ENCODE measurements at places on chromosomes 5 and 9.

- DNase-seq = peak; percentile 40
Observed at GRCh38 chr5:87081511-87082372, 185.9 kb upstream of the RASA1 start.

- DNase-seq = no peak
Observed at GRCh38 chr5:174535669-174536068, 188.7 kb upstream of the MSX2 start.

- DNase-seq = peak; percentile 76
Observed at GRCh38 chr5:179907556-179908324, at the start of gene TBC1D9B. TSS of gene TBC1D9B (minus strand) at chr5:179907897. CDS start at chr5:179907821, 76 bp downstream.

DNA sequence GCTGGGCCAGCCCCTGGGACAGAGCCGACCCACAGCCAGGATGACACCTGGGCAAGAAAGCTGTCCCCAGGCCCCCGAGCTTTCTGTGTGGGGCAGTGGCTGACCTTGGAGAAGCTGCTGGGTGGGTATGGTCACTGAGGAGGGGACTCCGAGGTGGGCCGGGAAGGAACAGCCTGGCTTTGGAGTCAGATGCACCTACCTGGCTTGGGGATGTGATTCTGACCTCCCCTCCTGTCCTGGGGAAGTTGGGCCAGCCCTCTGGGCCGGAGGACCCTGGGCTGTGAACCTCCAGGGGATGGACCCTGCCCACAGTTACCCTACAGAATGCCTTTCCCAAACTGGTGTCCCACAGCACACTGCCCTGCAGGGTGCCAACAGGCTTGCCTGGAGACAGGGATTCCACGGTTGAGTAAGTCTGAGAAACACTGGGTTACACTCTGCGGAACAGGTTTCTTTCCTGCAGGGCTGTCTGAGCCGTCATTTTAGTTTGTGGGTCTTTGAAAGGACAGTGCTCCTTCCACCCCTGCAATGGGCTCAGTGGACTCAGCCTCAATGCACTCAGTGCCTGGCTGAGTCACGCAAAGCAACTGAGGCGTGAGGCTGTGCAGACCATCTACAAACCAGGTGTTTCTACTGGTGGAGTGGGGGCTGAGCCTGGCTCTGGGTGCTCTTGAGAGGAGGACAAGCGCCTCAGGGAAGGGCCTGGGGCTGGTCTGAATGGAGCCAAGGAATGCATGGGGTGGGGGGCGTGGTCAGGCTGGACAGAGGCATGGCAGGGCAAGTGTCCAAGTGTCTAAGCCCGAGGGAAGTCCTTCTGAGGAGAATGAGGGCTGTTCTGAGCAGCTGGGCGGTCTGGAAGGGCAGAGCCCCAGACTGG, 41.3 kb upstream of the PHYKPL start:
- no peak for DNase-seq

DNA sequence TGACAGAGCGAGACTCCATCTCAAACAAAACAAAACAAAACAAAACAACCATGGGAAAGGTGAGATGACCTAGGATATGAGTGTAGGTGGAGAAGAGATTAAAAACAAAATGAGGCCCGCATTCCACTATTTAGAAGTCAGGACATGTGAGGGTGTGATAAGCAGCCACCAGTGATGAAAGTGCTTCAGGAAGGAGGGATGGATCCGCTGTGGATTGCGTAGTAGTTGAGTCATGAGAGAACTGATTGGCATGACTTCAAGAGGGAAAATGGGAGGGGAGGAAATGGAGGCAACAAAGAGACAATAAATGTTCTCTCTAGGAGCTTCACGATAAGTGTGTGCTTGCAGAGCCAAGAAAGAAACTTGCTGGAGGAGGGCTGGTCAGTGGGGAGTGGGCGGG, 367.6 kb downstream of the ARL15 start:
- no peak for DNase-seq

DNA sequence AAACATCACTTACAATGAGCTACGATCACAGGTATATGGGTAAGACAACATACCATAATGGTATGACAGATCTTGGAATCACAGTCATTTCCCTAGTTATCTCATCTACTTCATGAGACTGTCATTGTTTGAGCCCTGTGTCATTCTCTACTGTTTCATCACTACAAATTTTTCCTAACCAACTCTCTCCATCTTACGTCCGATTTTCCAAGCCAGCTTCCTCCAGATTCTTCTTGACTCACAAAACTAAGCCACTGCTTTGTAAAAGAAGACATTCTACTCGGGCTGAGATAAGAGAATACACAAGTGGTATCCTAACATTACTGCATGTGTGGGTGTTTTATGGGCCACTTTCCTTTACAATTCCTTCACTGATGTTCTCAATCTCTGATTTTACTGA, 49.6 kb downstream of the SERINC5 start:
- DNase-seq = no peak

- no peak for DNase-seq
Observed at GRCh38 chr5:107630184-107630583, 40.6 kb downstream of the EFNA5 start.

DNA sequence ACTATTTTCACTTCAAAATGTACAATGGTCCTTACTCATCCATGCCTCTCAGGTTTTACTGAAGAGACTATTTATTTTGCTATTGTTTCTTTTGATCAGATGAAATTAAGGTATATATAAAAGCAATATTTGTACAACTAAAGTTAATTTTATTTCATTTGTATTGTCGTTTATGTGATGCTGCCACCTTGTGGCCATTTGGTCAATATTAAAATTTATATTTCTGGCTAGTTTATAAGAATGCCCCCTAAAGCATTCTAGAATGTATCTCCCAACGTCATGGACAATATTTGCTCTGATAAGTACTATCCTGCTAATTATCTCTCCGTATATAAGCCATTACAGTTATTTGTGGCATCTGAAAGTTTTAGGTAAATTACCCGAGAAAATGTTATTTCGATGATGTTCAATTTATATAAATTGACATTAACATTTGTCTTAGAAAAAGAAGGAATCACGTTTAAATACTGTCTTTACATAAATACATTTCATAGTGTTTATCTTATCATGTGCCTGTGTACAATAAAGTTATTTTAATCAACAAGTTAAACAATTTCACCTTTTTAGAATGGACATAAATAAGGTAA, 680.0 kb downstream of the TAF11L14 start:
- no peak for DNase-seq

GRCh38 chr9:28163619-28164018, 590.3 kb upstream of the C9orf72 start:
- no peak for DNase-seq

DNA sequence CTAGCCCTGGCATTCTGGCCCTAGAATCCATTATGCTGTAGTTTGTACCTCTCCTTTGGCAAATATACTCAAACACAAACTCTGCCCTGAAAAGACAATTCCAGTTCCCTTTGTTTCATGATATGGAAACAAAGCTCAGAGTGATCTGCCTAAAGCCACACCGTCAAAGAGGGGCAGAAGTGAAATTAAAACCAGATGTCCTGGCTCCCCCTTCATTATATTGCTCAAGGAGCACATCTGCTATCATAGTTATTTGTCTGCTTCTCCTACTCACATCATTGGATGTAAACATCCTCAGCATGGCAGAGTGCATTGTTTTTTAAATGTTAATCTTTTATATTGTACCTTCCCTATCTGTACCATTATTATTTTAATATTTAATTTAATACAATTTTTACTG, 266.7 kb upstream of the SMARCA2 start:
- no peak for DNase-seq

DNA sequence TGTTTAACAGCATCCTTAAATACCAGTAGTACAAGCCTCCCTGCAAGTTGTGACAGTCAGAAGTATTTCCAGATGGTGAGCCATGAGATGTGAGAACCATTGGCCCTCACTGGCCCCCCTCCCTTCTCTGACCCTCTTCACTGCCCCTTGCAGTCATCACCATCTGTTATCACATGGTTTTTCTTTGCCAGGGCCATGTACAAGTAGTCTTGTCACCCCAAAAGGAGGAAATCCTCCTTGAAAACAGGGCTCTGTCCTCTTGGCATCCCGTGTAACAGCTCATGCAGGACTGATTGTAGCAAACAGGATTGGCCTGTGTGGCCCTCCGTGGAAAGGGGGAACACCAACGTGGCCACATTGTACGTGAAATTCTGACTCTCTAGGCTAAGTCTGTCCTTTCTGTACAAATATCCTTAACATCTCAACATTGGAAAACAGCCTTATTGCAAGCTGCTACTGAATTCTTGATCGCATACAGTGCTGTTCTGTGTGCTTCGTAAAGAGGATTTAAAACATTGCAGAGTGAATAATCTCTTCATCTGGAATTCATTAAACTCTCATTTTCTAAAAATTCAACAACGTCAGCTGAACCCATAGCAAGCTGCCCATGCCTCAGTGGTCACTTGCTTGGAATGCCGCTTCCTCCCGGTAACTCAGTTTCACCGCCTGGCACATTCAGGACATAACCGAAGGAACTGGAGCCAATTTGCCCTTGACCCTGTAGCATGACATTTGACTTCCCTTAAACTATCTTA, 171.7 kb downstream of the ATPSCKMT start:
- no peak for DNase-seq

- no peak for DNase-seq
Observed at GRCh38 chr5:20305463-20305862, 317.5 kb upstream of the CDH18 start.

DNA sequence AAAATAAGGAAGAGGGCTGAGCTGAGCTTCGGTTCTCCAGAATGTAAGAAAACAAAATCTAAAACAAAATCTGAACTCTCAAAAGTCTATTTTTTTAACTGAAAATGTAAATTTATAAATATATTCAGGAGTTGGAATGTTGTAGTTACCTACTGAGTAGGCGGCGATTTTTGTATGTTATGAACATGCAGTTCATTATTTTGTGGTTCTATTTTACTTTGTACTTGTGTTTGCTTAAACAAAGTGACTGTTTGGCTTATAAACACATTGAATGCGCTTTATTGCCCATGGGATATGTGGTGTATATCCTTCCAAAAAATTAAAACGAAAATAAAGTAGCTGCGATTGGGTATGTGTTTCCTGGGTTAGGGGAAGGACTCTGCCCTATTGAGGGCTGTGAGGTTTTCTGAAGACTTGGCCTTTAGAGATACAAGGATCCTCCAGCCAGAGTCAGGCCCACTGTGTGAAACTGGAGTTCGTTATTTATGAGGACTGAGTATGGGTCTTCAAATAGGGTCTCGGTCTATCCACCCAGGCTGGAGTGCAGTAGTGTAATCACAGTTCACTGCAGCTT, 3.8 kb downstream of the EGR1 start:
- no peak for DNase-seq

DNA sequence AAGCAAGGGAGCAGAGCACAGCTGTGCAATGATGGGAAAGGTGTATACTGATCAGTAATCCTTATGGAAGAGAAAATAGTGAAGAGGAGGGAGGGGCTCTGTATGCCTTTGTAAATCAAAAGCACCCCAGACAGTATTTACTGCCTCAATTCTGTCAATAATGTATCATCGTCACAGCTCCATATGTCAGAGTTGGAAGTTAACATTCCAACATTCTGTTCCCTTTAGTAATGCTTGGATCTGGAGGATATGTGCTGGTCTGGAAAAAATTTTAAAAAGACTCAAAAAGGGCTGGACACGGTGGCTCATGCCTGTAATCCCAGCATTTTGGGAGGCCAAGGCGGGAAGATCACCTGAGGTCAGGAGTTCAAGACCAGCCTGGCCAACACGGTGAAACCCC, 310.4 kb downstream of the ACTL7B start:
- DNase-seq = no peak

DNA sequence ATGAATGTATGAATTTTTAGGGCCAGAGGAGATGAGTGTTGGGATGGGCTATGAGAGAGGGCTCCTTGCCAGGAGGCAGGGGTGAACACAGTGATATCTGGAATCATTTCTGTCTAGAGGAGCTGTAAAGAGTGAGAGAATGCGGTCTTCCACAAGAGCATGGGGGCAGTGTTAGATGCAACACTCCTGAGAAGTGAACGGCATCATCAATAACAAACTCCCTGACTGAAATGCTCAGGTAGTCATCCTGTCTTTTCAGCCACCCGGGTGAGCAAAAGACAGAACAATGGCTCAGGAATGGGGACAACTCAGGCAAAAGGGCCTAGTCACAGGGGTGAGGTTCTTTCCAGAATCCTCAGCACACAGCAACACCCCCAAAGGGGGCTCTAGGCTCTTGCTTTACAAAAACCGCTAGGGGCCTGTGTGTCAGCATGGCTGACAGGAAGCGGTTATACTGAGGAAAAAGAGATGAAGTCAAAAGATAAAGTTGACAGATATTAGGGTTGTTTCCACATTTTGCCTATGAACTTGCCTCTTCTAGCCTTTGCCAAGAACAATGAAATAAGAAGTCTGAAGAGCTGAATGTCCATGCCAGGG, 104.6 kb upstream of the LRRTM2 start:
- DNase-seq = peak; percentile 19

DNA sequence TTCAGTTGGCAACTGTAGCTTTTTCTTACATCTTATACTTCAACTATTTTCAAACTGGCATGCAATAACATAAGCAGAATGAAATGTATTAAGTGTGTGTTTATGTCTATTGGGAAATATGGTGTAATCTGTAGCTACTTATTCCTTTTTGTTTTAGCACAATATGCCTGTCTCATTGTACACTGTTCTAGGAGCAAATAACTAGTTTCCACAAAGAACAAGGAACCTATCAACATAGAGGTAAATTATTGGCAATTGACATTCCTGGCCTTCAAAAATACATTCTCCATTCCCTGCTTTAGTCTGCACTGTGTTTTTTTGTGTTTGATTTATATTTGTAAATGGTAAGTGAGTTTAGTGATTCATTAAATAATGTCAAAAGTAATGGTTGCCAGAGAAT, 75.7 kb downstream of the FBXL7 start:
- DNase-seq = no peak

GRCh38 chr9:111783424-111783823, 11.3 kb downstream of the SHOC1 start:
- DNase-seq = no peak

- DNase-seq = no peak
Observed at GRCh38 chr5:165370794-165371193, 1865.4 kb downstream of the MAT2B start.

DNA sequence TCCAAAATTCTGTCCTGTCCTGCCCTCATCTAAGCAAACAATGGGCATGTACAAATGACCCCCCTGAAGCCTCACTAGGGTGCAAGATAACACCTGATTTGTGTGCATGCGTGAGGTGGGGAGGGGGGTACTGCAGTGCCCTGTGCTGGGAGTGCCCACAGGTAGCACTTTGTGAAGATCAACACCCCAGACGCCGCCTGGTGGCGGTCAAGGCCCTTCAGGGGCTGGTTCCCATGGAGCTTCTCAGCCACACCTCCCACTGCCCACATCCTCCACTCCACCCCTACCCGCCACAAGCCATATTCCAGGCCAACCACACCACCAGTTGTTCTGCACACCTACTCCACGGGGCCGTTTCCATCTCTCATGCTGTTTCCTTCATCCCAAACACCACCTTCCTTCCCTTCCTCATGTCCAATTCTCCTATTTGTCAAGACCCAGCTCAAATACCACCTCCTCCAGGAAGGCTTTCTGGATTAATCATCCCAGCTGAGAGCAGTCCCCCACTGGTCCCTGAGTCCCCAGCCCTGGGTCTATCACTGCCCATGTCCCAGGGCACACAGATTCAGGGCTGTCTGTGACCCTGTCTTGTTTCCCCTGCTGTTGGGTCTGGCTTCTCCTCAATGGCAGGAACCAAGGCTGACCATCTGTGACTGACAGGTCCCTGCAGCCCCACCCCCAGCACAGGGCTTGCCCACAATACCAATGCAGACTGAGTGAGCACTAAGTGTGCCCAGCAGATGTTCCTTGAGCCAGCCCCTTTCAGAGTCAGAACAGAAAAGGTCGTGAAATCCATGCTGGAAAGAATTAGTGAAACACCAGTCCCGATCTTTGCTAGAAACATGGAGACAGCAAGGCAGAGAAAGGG, 178.4 kb downstream of the PAX5 start:
- no peak for DNase-seq

GRCh38 chr9:126883636-126884035, 23.2 kb downstream of the ZBTB34 start:
- no peak for DNase-seq

GRCh38 chr9:136742591-136743391, at the start of gene LCN10:
TSS of gene LCN10 (minus strand) at chr9:136742940. CDS start at chr9:136742903, 37 bp downstream.
- no peak for DNase-seq
